ENCODE measurements at places on chromosomes 1 and 21.

DNA sequence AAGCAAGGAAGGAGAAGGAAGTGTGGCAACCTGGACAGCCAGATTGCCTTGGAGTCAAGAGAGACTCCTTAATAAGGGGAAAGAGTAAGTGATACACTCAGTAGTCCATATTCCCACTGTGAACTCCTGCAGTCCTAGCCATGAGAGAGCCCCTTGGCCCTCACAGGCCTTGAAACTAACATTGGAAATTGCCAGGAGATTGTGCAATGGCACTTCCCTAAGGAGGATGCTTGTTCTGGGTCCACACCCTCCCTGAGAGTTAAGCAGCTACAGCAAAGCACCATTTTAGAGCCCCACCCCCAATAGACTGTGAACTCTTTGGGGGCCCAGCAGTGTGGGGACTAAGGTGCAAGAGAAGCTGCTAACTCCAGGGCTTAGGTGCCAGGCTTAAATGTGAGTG lies 367.7 kb upstream of the CAMK1G start:
- no peak for DNase-seq

- no peak for DNase-seq
These were observed 38.6 kb downstream of the CLEC20A start for GRCh38 chr1:178458203-178458602.

DNA sequence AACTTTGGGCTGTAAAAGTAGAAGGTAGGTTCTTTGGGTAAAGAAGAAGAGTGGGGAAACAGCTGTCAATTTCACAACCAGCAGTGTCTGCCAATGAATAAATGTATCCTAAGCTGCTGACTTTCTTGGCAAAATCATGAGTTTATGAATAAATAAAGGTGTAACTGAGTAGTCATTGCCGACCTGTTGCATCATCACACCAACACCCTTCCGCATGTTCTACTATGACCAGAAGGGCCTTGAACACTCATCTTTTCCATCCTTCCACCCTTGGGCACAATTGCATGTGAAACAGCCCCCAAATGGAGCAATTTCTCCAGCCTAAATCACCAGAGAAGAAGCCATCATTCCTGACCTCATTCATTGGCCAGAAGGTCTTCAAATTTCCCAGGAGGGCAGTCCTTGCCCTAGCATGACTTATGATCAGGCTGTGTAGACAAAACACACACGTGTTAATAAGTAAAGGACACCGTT lies 31.2 kb upstream of the QSOX1 start:
- no peak for DNase-seq

DNA sequence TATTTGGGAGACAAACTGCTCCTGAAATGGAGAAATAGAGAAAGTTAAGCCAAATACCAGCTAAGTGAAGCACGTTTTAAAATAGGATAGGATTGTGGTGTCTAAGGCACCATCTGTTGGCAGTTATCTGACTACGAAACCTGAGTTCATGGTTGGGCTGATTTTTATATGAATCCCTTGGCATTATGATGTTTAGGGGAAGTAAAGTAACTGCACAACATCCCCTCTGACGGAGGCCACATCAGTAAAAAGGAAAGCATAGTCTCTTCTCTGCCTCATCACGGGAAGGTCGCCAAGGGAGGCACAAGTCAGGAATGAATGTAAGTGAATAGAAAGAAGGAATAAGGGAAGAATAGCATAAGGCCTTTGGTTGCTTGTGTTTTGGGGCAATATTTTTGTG lies 128.0 kb downstream of the PRRX1 start:
- DNase-seq, result no peak

DNA sequence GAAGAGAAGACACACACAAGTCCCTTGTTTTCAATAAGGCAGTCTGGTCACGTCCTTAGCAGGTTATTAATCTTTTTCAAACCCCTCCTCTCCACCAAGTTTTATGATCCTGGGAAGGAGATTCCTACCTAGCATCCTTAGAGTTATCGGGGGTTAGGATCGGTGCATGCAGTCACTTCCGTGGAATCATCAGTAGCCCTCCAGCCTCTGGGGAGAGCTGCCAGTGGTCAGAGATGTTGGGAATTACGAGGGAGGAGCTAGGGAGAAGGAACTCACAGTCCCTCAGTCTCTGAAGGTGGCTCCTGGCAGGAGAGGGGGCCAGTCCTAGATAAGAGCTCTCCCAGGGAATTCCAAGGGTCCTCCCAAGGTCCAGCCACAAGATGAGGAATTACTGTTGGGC lies 57.7 kb upstream of the ATP5PO start:
- DNase-seq, result no peak

GRCh38 chr1:199550199-199551065 lies 477.1 kb upstream of the NR5A2 start:
- DNase-seq, result no peak

GRCh38 chr21:27802816-27803475 lies 836.1 kb upstream of the ADAMTS5 start:
- DNase-seq, result no peak

GRCh38 chr1:119702384-119702783 lies 9.3 kb upstream of the PHGDH start:
- DNase-seq, result no peak

- DNase-seq, result no peak
These were observed 6.4 kb downstream of the HES4 start for GRCh38 chr1:993379-993995.

- DNase-seq, result no peak
These were observed 341.8 kb downstream of the NPHP4 start for GRCh38 chr1:5650283-5651026.

GRCh38 chr1:2314803-2315673 lies 76.3 kb downstream of the MORN1 start:
- no peak for DNase-seq

GRCh38 chr1:2866422-2867086 lies 65.1 kb upstream of the TTC34 start:
- no peak for DNase-seq

DNA sequence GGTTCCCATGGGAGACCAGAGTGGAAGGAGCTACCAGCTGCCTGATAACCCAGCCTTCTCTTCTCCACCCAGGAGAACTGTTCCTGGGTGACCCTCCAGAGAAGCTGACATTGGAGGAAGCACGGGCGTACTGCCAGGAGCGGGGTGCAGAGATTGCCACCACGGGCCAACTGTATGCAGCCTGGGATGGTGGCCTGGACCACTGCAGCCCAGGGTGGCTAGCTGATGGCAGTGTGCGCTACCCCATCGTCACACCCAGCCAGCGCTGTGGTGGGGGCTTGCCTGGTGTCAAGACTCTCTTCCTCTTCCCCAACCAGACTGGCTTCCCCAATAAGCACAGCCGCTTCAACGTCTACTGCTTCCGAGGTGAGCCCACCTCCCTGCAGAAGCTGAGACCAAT lies 6.6 kb downstream of the BCAN start:
- DNase-seq, result no peak

DNA sequence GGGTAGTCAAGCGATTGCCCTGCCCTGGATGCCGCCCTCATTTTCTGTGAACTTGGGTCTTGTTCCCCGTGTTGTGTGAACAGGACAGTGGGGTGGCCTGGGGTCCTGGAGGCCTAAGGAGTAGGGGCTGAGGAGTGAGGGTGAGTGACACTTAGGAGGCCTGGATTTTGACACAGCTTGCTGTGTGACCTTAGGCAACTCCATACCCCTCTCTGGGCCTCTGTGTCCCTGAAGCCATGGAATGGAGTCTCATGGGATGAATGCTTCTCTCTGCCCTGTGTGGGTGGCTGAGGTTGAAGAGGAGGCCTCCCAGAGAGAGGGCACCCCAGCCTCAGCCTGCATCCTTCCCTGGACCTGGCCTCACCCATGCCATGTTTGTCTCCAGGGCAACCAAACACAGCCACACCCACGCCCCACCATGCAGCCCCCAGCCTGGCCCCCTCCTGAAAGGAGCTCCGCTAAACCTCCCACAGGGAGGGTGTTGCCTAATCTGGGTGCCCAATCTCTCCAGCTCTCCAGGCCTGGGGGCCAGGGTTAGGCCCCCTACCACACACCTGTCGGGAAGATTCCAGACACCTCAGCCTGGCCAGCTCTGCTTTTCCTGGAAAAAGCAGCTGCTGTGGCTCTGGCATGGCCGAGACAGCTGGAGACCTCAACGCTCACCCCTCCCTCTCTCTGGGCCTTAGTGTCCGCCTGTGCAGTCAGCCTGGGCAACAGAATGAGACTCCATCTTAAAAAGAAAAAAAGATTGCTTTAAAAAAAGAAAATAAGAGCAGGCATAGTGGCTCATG lies 9.9 kb downstream of the MYOM3 start:
- DNase-seq, result no peak

DNA sequence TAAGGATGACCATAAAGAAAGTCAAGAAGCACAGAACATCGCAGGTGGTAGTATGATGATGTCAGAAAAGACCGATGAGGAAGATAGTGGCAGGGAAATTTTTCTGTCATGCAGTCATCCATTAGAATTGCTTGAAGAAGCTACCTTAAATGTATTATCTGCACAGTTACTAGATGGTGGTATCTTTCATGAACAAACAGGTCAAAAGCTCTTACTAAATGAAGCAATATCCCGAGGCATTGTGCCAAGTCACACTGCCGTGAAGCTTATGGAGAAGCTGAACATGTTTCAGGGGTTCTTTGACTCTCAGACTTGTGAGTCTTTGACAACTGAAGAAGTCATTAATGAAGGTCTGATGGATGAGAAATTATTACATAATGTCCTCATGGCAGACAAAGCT lies 128.8 kb downstream of the MACF1 start:
- DNase-seq, result no peak

DNA sequence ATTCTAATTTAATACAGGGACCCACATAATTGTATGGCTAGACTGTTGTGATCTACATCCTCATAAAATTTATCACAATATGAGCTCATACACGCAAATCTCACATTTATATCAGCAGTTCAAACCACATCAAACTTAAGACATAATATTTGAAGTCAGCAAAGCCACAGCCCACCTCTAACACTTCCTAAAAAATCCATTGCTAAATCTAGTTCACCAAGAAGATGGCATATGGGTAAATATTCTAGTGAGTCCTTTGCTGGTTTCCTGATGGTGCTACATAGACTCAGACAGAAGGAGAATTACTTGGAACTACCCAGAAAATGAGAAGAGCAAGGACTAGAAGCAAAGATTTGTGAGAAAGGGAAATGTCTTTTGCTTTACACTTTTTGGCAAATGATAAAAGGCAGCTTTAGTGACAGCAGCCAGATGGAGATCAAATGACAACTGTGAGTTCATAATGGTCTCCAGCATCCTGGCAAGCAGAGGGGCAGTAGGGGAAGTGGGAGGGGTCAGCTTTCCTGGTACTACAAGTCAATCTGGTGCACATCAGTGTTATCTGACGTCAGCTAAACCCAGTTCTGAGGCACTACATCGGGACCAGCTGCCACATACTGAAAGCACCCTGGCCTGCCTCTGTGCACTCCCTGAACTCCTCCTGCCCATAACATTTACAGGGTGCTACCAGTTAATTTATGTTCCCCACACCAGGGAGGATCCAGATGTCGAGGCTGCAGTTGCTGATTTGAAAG lies 10.6 kb upstream of the GADD45A start:
- peak; percentile 41 for DNase-seq

DNA sequence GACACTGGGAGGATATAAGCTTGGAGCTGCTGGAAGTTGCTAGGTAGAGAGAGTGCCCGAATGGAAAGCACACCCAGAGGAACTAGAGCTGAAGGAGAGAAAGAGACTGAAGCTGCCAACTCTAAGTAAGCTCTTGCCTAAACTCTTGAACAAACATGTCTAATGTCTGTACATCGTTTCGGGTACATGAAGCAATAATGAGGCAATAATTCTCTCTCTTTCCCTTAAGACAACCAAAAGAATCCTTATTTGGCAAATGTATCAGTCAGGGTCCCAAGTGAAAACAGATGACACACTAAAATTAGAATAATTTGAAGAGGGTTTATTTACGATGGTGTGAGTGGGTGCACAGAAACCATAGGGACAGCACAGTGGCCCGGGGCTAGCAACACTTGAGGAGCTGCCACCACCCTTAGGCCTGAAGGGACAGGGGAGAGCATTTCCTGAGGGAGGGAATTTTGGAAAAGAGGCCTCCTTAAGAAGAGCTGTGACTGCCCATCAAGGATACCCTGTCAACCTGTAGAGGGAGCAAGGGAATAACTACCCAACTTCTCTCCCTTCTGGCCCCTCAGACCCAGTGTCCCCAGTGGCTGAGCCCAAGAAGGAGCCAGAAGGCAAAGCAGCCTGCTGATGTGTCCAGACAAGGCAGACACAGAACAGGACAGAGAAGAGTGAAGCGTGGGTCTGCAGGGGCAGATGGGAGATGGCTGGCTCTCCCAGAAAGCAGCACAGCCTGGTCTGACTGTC lies 36.1 kb upstream of the KHDRBS1 start:
- no peak for DNase-seq

DNA sequence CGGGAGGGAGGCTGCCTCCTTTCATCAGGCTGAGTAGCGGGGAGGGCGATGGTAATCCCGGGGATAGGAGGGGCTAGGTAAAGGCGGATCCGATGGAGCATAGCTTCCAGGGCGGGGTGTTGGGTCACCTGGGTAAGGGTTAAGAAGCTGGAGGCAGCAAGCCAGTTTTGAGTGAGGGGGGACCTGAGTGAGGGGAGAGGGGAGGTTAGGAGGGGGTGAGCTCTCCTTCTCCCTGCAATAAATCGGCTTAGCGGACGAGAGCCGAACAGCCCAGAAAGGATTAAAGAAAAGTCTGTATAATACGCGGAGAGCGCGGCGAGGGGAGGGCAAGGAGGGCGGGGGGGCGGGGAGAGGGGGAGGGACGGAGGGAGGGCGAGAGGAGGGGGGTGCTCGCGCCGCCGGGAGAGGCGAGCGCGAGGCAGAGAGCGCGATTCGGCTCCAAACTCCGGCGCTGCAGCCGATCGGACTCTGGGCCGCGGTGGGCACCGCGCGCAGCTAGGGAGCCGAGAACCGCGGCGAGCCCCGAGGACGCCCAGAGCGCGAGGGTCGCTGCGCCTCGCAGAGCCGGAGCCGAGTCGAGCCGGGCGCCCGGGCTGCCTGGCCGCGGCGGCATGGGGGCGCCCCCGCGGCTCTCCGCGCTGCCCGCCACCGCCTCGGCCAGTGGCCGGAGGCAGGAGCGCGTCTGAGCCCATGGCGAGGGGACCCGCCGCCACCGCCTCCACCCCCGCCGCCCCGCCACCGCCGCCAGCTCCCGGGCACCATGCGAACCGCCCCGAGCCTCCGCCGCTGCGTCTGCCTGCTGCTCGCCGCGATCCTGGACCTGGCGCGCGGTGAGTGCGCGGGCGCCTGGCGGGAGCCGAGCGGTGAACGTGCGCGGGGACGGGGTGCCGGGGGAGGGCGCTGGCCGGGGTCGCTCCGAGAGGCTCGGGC lies at the start of gene IGSF21:
TSS of gene IGSF21 (plus strand) at position 430 of the 930 bp plus-strand sequence. CDS start at position 761, 331 bp downstream.
- DNase-seq, result no peak

- no peak for DNase-seq
These were observed 15.4 kb upstream of the XPR1 start for GRCh38 chr1:180616439-180616838.
